ENCODE measurements at places on chromosomes 1 and 21.

DNA sequence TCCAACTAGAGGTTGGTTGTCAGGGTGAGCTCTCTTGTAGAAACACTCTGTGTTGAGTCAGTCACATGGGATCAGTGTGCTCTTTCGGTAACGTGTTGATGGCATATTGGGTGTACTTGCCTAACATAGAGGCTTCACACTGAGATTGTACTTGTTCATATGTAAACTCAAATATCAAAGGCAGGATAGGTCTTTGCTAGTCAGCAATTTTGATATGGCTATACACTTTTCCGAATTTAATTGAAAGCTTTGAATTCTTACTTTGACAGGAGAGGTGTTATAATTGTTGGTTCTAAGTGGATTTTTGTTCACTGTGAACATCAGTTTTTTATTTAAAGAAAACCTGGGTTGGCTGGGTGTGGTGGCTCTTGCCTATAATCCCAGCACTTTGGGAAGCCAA is 16.4 kb upstream of the TGFB2 start:
- DNase-seq = no peak

- no peak for DNase-seq
These were observed 287.1 kb upstream of the ADGRL4 start for GRCh38 chr1:79293611-79294010.

- no peak for DNase-seq
These were observed 444.8 kb downstream of the KIF26B start for GRCh38 chr1:245599371-245600174.

DNA sequence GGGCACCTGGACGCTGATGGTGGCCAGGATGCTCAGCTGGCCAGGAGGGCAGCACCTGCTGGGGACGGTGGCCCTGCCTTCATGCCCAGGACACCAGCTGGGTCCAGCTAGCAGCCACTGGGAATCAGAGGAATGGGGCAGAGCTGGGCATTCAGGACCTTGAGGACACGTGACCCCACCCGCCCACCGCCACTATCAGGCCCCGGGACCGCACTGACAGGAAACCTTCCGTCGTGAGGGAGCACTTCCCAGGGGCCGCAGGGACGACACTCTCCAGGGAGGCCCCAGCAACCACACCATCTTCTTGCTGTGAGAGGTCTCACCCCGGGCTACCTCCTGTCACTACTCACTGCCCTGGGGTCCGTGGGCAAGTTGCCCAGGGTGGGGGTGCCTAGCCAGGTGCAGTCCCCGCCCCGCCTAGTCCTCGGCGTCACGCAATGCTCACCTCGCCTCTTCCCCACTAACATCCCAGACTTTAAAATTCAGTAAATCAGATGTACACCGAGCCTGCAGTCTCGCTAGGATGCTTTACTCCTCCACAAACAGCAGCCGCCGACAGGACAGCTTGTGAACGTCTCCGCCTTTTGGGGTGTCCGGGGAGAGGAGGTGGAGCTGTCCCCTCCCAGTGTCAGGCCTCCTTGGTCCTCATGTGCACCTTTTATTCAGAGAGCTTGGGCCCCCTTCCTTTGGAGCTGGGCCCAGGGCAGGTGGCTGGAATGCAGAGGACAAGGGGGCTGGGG is 4.9 kb downstream of the VWA1 start:
- DNase-seq = no peak

GRCh38 chr21:20646431-20647165 is 351.6 kb upstream of the NCAM2 start:
- DNase-seq = no peak

DNA sequence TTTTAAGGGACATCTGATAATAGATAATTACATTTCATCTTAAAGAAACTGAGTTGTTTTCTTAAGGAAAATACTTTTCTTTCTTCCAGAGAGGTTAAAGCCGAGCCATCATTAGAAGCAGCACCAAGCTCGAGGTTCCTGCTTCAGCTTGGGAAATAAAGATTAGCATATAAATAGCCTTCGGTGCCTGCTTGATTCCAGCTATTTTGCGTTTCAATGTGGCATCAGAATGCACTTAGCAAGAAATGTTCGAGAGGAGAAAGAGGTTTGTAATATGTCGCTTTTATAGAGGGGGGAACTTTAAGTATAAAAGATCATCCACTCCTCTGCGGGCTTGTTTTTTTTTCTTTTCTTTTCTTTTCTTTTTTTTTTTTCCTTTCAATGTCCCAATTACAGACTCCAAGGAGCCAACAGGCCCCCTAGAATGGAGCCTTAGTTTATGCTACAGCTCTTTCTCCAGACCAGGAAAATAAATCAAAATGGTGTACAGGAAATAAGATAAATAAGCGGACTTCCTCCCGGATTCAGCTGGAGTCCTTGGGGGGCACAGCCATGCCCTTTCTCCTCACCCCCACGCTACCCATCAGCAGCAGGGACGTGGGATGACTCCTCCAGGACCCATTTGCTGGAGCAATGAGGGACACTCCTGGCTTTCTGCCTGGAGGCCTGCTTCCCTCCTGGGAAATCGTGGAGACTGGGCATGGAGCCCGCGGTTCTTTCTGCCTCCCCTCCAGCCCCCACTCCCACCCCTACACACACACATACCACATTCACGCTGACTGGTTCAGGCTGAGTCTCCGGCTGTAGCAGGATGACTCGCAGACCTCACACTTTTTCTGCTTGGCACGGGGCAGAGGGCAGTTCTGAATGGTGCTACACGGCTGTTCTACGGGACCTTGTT is 131.6 kb downstream of the RRAGC start:
- no peak for DNase-seq

- no peak for DNase-seq
These were observed 22.1 kb downstream of the NEK2 start for GRCh38 chr1:211653293-211653692.

GRCh38 chr1:230066031-230066430 is 1.0 kb upstream of the GALNT2 start:
- no peak for DNase-seq

GRCh38 chr1:76037324-76037723 is 37.2 kb upstream of the ST6GALNAC3 start:
- DNase-seq = no peak

- no peak for DNase-seq
These were observed at the start of gene DRAXIN for GRCh38 chr1:11691302-11691914. TSS of gene DRAXIN (plus strand) at chr1:11691710. CDS start at chr1:11706259, 14,549 bp downstream.

DNA sequence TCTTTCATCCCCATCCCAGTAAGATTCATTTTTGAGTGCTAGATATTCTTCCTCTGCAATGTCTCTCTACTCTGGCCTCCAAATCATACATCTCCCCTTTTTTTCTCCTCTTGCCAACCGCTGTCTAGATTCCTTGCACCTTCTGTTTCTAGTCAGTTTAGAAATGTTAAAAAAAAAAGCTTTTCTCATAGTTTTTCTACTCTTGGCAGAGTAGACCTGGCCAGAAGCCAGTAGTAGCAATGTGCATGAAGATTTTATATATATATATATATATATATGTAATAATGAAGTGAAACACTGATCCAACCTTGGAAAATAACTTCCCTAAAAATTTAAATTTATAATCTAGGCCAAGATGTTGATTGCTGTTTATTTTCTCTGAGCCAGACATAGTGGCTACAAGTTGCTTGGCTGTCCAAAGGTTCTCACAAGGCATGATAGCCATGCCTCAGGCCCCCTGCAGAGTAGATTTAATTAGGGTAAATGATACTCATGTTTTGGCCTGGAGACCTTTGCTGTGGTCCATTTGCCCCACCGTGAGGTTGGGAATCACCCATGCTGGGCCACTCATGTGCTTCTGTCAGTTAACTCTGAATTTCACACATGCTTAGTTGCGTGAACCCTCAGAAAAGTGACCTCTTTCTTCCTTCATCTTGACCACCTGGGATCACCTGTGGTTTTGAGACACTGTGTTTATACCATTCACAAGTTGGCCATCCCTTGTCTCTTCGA is 103.4 kb upstream of the KCNE2 start:
- no peak for DNase-seq

DNA sequence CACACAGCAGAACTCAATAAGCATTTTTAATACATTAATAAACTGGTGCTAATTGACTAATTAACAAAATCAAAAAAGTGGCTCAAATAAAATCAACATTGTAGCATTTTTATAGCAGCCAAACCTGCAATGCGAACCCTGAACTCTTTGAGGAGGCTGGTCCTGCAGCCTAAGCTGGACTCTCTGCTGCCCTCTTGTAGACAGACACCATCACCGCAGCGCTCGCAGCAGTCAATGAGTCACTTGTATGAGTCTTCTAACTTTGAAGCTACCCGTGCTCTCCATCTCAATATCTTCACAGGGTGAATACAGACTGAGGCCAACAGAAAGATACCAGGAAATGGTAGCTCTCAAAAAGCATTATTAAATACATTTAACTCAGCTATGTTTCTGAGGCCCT is 9.7 kb upstream of the KRTAP7-1 start:
- no peak for DNase-seq

GRCh38 chr1:164561007-164561406 is 2.0 kb downstream of the PBX1 start:
- no peak for DNase-seq

GRCh38 chr1:170664828-170665612 is 1.1 kb downstream of the PRRX1 start:
- DNase-seq = no peak

GRCh38 chr1:230212405-230212936 is 145.4 kb downstream of the GALNT2 start:
- DNase-seq = no peak

Data from activated naive CD4-positive, alpha-beta T cell treated with anti-CD3 and anti-CD28 coated beads, Interleukin-2, amount 50 U/mL, for 72 hours (primary cell).